ENCODE measurements at places on chromosomes 13 and 19.
A peak's percentile ranks its signal among the peaks of the same experiment; 100 is the strongest.

GRCh38 chr13:83024232-83024631 is 858.0 kb downstream of the SLITRK1 start:
- DNase-seq: no peak

GRCh38 chr19:13629687-13630357 is 123.5 kb upstream of the CACNA1A start:
- no peak for DNase-seq

DNA sequence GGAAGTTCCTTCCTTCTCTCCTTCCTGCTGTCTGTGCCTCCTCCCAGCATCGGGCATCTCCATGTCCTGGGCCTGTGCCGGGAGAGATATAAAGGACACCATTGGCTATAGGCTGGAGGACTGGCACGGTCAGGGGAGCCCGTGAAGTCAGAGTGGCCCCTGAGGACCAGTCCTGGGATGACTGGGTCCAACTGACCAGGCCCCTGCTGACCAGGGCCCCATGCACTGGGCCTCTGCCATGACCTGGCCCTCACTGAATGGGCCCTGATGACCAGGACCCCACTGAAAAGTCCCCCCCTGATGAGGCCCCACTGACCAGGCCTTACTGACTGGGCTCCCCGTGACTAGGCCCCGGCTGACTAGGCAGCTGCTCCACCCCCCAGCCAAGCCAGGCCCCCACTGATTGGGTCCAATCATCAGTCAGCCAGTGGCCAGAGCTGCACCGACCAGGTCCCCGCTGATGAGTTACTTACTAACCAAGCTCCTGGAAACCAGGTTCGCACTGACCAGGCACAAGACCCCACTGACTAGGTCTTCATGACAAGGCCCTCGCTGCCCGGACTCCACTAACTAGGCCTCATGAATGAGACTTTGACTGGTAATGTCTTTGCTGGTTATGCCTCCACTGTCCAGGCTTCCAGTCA is 20.0 kb upstream of the ZNF14 start:
- DNase-seq: no peak

- DNase-seq: no peak
Measured at GRCh38 chr13:42272804-42273175, 838 bp downstream of the AKAP11 start.

DNA sequence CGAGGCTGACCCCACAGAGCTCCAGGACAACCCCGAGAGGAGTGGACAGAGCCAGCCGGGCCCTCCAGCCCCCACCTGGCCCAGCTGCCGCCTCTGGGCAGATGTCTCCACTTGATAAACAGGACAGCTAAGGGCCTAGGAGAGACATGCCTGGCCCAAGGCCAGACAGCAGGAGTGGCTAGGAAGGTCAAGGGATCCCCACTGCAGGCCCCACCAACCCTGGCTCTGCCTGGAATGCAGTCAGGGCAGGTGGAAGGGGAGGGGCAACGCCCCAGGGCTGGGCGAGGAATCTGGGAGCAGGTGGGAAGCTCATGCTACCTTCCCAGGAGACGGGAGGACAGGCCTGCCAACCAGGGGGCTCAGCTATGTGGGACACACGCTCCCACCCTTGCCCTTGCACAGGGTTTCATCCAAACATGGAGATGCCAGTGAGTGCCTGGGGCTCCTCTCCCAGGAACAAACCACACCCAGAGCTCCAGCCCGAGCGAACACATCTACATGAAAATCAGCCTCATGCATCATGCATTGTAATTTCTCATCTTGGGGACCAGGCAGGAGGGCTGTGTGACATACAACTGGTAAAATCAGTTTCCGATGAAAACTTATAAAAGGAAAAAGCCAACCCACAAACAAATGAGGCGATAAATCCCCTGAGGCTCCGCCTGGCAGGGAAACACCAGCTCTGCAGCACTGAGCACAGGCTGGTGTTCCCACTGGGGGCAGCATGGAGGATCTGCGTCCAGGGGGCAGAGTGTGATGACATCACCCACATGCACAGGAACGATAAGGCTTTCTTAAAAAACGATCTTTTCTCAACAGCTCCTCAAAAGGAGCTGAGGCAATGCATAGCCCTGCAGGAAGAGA is 25.0 kb downstream of the SH3GL1 start:
- peak; percentile 78 for DNase-seq

GRCh38 chr13:76397413-76397812 is 488.8 kb downstream of the KCTD12 start:
- DNase-seq: no peak

- no peak for DNase-seq
Measured at GRCh38 chr13:77000475-77000874, 8.6 kb downstream of the CLN5 start.

DNA sequence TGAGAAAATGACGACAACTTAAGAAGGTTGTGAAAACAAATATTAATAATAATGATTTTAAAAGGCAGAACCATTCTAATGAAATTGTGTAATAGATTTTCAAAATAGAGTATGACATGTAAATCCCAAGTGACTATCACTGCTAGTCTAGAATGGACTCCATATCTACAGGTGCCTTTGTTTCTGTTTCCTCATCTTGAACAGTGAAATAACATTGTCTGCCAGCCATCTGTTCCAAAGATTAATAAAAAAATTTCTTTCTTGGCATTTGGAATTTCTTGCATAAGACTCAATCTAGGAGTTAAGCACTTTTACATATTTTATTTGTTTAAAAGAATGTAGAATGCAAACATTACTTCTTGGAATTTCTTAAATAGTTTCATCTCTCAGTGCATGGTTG is 520.1 kb upstream of the ARGLU1 start:
- no peak for DNase-seq

GRCh38 chr13:113357529-113357928 is 6.4 kb downstream of the GRTP1 start:
- peak; percentile 47 for DNase-seq

DNA sequence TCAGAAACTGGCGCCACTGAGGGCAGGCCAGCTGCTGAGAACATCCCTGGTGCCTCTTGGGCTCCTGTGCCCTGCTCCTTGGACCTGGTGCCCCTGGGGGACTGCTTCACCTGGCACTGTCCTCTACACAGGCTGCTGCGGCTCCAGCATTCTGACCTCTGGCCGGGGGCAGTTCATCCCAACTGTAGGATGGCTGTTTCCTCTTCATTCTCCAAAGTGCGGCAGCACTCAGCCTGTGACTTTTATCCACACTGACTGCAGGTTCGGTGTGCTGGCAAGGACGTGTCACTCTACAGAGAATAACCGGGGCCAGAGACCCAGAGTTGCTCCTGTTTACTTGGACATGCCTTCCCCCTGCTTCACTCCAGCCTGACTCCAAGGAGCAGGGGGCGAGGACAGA is 7.6 kb upstream of the ANKRD10 start:
- DNase-seq: no peak

DNA sequence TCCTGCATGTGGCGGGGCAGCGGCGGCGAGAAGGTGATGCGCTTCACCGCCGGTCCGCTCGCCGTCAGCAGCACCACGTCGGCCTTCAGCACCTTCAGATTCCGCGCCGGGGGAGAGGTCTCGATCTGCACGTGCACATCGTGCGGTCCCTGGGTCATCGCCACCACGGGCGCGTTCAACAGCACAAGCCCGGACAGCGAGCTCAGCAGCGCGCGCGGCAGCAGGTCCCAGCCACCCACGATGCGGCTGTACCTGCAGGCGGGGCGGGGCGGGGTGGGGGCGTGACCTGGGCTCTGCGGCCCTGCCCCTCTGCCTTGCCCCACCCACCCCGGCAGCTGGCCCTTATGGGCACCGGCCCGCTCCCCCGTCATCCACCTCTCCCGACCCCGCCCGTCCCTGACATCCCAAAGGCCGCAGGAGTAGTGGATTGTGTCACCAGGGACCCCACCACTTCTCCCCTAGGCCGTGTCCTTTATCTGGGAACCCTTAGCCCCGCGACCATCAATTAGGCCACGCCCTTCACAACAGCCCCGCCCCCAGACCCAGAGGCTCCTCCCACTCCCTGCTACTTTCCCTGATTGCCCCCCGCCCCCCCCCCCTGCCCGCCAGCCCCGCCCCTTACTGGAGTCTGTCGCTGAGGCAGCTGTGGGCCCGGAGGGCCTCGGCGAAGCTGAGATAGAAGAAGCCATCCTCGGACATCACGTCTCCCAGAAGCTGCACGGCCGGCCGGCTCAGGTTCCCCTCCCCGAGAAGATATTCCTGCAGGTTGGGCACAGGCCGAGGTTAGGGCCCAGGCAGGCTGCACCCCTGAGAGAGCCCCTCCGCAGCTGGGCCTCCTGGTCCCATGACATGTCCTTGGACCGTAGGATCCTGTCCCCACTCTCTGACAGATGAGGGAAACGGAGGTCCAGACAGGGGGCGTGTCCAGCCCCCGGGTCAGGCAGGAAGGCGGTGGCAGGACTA is 6.1 kb downstream of the IL4I1 start:
- DNase-seq: no peak

GRCh38 chr13:25659091-25659795 is 287.5 kb downstream of the ATP8A2 start:
- DNase-seq: no peak

DNA sequence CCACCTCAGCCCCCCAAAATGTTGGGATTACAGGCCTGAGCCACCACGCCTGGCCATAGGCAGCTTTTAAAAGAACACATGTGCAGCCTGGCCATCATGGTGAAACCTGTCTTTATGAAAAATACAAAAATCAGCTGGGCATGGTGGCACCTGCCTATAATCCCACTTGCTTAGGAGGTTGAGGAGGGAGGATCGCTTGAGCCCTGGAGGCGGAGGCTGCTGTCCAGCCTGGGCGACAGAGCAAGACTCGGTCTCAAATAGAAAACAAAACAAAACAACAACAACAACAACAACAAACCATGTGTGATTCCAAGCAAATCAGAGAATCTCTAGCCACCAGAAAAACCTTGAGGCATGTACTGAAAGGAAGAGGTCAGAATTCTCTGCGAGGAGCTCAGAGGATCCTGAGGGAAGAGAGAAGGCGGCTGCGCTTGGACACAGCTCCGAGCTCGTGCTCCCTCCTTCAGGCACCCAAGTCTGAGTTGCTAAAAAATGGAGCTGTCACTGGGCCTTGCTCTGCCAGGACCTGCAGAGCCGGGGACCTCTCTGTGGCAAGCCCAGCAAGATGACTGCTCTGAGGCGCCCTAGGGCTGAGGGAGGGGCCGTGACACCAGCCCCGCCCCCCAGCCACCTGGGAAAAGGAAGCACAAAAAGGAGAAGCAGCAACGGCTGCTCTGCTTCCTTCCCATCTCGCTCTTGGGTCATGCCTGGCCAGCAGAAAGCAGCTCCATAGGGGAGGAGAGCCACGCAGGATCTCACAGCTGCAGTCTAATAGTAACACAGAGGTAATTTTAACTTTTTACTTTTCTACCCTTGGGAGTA is at the start of gene ARL11:
Gene ARL11, plus strand, starts transcription at position 677 of the 822 bp plus-strand sequence. CDS start 1,941 bp downstream, outside the sequence.
- DNase-seq: no peak

DNA sequence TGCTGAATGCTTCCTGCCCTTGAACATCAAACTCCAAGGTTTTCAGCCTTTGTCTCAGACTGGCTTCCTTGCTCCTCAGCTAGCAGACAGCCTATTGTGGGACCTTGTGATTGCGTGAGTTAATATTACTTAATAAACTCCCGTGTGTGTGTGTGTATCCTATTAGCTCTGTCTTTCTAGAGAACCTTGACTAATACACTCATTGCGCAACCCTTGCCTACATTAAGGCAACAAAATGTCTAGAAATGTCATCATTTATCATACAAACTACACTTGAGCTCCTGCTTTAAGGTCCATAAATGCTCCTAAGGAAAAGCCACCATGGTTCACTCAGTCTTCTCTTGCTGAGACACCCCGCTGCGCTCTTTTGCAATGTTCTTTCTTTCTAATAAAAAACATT is 2861.0 kb downstream of the PCDH9 start:
- DNase-seq: no peak

DNA sequence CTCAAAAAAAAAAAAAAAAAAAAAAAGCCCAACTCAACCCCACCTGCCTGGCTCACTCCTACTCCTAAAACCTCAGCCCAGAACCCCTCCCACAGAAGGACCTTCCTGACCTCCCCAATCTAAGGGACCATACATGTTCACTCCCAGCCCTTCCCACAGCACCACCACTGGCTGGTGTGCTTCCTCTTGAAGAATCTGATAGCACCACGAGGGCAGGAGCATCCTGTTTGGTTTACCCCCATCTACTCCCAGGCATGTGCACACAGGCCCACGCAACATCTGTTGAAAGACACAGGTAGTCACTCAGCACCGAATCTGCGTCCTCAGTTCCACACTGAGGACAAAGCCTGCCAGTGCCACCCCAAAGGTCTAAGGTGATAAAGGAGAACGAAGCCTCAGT is 8.2 kb downstream of the LATS2 start:
- DNase-seq: no peak

- no peak for DNase-seq
Measured at GRCh38 chr13:89977203-89977602, 1370.3 kb upstream of the MIR17HG start.

DNA sequence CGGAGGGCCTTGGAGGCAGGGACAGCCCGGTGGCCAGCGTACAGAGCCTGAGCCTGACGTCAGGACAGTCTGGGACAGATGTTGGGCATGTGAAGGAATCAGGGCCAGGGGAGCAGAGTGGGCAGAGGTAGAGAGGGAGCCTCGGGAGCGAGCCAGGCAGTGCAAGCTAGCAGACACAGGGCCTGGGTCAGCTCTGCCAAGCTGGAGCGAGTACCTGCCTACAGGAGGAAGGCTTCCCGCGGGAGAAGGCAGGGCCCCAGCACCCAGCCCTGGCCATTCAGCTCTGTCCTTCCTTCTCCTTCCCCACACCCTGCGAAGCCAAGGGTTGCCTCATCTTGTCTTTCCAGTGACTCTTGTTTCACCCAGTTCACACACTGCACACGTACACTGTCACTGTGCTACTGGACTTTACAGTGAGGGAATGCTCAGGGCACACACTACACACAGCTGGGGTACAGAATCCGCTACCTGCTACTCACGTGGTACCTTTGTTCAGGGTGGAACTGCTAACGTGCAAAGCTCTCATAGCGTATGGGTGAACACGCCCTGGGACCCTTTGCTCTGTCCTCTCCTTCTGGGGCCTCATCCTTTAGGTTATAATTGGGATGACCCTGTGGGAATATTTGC is 9.8 kb upstream of the C1QTNF9 start:
- DNase-seq: no peak

Measured in ACHN (cell line).